ENCODE measurements at places on chromosomes 4 and X.
A peak's percentile ranks its signal among the peaks of the same experiment; 100 is the strongest.

GRCh38 chr4:651884-652642 is 22.0 kb downstream of the ATP5ME start:
- DNase-seq = no peak

DNA sequence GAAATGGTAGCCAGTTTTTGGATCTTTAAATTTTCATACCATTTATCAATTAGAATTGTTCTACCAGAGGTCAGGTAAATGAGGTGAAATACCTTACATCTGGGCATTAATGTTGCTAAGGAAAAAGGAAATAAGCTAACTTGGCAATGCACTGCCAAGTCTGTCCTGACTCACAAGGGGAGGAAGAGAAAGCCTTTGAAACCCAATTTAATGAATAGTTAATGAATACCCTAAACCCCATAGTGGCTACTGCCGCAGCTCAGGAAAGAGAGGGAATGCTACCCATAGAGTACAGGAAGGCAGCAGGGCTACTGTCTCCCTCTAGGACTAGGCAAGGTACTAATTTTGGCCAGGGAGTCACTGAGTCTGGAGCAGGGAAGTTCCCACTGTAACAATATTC is 16.8 kb upstream of the DHX15 start:
- DNase-seq = no peak

DNA sequence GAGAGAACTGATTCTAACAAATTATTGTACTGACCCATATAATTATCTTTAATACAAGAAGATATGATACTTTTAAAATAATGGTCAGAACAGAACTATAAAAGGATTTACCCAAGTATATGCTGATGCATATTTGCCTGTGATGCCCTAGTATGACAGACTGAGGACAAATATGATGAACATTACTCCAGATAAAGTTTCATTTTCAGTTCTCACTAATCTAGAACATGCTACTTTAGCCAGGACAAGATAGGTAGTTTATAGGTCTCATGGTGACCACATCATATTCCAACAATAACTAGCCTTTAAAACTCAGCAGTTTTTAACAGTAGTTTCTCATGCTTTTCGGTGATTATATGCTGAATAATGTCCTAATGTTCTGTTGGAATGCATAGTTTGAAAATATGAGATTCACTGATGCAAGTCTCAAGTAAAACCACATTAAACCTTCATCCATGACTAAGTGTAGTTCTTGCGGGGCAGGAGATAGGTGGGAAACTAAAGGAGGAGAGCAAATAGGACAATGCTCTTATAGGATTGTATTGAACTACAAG is 295.2 kb upstream of the AGA start:
- DNase-seq = no peak

DNA sequence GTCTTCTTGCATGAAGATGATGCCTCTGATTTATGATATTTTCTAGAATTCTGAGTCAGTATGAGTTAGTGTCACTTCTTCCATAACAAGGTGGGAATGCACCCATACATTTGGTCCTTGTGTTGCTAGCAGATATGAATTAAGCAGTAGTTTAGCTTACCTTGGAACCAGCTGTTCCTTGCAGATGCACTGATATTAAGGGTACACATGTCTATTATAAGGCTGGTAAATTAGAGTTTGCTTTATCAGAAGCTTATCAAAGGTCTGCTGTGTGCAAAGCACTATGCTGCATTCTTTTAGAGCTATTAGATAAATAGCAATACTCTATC is 36.5 kb downstream of the AFF1 start:
- DNase-seq = no peak

GRCh38 chr4:35818520-35818919 is 425.8 kb downstream of the ARAP2 start:
- no peak for DNase-seq

DNA sequence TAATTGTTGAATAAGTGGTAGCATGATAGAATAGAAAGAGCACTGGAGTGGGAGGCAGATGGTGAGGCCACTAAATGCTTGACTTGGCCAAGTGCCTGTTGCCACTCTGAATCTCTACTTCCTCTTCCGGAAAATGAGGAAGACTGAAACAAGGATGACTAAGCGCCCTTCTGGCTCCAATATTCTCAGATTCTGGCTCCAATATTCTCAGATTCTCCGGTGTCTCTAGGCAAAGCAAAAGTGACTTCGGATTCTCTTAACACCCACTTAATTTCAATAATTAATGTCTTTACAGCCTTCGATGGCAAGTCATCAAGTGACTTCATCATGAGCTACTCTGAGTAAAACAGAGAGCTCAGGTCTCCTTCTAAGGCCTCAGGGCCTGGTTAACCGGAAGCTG is 402.2 kb upstream of the FGF13 start:
- no peak for DNase-seq

DNA sequence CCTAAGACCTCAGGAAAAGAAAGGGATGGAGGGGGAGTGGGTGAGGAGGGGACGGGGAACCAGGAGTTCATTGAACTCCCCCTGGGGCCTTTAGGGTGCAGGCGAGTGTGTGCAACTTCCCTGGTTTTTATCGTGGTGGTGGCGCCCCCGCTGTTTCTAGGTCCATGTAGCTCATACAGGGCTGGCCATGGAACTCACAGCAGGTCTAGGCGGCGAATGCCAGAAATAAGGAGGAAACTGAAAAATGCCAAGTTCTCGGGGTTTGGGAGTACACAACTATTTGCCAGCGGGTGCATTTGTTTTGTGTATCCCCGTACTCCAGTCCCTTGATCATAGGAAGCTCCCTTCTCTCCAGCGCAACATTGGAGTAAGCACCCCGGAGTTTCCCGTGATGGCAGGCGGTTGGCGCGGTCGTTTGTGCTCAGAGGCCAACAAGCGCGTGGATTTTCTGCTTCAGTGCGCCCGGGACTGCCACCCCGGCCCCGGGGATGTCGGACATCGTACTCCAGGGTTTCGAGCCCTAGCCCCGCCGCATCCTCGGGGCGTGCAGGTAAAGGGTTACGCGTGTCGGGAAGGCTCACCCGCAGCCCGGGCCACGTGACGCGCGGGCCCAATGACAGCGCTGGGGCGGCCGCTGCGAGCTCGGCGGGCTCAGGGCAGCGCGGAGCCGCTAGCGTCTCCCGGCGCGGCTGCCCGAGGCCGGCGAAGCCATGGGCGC is 208.9 kb downstream of the NWD2 start:
- DNase-seq = peak; percentile 23

GRCh38 chrX:30253257-30253656 is 6.3 kb downstream of the MAGEB1 start:
- no peak for DNase-seq

GRCh38 chrX:55135171-55135570 is 46.4 kb downstream of the PAGE2 start:
- peak; percentile 1 for DNase-seq

DNA sequence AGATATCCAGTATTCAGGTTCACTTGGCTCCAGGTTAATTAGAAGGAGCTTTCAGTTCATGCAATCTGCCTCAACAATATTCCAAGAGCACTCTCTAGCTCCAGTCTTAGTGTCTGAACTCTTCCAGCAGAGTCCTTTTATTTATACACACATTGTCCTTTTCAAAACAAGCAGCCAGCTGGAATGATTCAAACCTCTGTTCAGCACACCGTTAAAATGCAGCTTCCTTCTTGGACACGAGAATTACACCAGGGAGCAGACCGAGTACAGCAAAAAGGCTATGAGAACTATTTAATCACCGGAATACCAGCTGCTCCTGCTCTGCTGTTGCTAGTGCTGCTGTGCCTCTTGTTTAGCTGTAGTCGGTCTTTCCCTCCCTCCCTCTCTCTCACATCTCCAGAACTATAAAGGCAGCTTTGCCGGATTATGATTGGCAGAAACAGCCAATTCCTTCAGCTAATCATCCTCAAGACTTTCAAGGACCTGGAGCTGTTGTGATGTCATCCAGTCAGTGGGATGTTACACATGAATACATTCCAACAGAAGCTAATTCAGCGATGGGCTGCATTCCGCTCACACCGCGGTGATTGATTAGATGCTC is at the start of gene NDST4:
NDST4 (minus strand) TSS at position 115 of the 601 bp plus-strand sequence. CDS start 36,584 bp downstream, outside the sequence.
- no peak for DNase-seq

DNA sequence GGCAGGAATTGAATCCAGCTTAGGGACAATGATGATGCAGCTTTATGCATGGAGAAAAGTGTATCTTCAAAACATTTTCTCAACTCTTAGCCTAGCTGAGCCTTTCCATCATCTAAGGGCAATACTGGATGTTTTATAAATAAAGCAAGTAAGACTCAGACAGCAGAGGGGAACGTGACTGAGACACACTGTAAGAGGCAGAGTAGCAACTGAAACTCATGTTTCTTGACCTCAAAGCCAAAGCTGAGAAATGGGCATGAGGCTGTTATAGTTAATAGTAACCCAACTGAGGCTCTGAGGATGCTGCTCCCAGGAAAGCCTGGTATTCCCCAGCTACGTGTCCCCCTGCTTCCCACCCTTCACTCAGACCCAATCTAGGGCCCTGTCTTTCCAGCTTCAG is 44.6 kb downstream of the ARHGEF9 start:
- no peak for DNase-seq

GRCh38 chr4:100811046-100811445 is 293.2 kb upstream of the EMCN start:
- no peak for DNase-seq
